ENCODE measurements at places on chromosomes 16 and 17.

- DNase-seq = no peak
These were observed 182.8 kb upstream of the ELAC2 start for GRCh38 chr17:13200671-13201070.

DNA sequence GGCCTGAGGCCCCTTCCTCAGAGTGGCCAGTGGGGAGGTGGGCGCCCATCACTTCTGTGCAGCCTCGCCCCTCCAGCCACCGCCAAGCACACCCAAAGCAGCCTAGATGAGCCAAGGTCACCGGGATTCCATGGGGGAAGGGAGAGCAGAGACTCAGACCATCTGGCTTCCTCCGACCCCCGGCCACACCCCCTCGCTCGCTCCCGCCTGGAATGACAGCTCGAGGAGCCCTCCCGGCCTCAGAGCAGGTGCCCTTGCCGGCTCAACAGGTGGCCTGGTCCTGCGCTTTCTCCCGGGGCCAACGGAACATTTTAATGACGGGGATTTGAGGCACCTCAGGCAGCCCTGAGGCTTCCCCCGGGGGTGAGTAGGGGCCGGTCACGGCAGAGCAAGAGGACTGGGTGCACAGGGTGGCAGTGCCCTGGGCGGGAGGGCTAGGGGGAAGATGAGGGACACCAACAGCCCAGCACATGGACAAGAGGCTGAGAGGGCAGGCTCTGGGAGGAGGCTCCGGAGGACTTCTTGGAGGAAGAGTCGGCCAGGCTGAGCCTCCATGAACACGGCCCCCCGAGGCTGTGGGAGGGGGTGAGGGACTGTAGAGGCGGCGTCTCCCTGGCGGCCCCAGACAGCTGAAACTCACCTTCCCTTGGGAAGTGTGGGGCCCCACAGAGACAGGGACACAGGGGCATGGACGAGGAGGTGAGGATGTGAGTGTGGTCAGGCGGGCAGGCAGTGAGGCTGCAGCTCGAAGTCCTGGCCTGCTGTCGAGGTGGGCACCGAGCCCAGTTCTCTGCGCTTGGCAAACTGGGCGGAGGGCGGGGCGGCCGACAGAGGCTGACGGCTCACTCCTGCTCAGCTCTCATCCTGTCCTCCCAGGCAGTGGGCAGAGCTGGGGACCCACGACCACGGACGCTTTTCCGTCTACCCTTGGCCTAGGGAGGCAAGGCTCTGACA, 12.5 kb upstream of the C1QTNF8 start:
- DNase-seq = no peak

DNA sequence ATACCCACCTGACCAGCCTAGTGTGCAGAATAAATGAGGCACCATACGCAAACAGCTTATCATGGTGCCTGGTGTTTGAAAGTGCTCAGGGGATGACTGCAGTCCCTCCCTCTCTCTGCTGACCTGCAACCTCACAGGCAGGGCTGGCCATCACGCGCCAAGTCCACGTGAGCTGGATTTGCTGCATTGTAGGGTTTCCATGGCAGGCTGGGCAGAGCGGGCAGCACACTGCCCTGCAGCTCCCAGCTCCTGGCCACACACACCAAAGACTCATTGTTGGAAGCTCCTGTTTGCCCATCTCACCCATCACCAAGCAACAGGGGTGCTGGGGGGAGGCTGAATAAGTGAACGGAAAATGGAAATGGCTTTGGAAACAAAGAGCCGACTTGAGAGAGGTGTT, 81.8 kb downstream of the IRX3 start:
- no peak for DNase-seq

DNA sequence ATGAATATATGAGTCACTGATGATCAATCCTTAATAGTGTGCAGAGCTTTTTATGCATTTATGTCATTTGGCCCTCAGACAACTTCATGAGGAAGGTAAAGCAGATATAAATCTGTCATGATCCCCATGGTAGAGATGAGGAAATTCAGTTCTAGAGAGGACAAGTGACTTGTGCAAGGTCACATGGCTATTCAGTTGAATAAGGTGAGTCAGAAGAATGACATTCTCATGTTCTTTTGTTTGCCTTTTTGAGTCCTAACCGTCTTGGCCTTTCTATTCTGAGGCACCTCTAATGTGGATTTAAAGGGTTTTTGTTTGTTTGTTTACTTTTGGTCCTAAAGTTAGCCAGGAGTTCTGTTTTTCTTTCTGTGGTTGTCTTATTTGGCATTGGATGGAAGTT, 116.2 kb upstream of the ELAC2 start:
- DNase-seq = no peak

GRCh38 chr17:77867308-77867781, 91.2 kb upstream of the TNRC6C start:
- no peak for DNase-seq

DNA sequence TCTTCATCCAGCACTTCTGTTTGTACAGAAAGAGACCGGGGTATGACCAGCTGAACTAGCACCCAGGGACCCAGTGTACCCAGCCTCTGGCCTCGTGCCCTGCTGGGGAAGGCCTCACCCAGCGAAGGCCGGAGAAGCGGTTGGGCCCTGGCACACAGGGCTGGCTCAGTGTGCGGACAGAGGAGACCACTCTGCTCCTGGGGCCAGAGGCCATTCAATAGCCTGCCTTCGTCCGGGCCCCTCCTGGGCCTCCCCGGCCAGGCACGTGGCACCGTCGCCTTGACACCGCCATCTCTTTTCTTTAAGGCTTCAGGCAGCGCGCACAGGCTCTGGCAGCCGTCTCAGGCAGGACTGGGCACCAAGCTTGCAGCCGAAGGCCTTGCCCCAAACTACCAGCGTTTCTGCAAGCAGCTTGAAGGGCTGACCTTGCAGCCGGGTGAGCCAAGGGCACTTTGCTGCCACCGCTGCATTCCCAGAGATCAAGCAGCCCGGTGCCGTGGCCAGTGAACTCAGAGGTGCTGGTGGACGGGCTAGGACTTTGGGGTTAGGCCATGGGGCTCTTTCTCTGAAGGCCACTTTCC, 8.0 kb downstream of the TAX1BP3 start:
- DNase-seq = no peak

DNA sequence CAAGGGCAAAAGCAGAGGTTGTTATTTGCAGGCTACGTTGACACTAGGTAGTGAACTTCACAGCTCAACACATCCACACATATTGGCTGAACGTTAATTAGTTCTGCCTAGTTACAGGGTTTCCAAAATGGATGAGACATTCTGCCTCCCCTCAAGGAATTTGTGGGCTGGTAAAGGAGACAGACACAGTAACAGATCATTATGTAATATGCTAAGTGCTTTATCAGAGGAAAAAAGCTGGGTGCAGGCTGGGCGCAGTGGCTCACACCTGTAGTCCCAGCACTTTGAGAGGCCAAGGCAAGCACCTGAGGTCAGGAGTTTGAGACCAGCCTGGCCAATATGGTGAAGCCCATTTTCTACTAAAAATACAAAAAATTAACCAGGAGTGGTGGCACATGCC, 26.2 kb downstream of the BMERB1 start:
- no peak for DNase-seq

- DNase-seq = no peak
These were observed 3.1 kb upstream of the TBCD start for GRCh38 chr17:82748756-82749155.

DNA sequence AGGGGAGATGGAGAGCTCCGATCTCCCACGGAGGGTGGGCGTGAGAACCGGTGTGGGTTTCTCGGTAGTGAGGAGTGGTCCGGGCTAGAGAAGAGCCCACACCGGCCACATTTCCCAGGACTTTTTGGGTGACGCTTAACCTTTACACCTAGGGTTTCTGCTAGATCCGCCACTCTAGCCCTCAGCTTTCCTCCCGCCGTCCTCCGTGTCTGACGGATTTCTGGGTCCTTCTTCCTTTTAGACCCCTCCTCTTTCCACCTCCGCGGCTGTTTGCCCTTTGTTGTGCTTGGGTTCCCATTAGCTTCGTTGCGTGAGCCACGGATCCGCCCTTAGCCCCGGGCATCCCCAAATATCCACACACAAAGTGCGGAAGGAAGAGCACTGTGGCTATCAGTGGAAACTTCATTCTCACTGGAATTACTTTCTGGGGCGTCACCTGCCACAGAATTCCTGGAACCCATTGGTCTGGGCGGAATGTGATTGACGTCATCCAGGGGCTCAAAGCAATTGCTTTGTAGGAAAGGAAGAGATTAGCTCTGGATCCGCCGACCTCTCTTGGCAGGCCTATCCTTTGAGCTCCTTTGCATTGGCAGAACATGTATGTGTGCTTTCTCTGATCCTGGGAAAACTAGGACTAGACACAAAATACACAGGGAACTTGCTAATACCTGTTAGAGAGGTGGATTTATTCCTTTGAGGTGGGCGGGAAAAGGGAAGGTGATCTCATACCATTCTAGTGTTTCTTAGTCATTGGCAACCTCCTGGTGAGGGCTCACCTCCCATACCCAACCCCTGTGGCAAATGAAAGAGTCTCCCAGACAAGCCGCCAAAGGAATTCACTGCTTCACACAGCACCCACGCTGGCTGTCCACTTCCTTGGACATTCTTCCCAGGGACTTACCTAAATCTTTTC, 654 bp downstream of the TNFAIP1 start:
- peak; percentile 70 for DNase-seq

DNA sequence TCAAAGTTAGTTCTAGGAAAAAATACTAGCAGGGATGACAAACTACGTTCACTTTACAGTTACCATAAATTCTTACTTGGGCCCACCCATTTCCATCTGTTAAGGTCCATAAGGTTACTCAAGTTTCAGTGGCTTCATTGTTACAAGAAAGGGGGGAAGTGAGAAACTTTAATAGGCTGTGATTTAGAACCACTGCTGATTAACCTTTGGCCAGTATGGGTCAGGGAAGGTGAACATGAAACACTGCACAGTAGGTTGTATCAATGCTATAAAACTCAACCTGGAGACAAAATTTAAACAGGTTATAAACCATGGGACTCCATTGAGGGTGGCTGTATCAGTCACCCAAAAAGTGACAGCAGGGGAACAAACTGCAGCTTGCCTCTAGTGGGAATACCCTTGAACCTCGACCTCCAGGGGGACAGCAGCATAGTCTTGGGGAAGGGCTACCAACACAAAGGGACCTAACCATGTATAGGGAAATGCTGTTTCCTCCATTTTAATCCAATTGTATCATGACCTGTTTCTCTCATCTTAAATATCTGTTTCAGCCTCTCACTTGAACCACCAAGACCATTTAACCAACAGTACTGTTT, 10.4 kb downstream of the PTRH2 start:
- no peak for DNase-seq

- peak; percentile 59 for DNase-seq
These were observed 76.4 kb downstream of the TOX3 start for GRCh38 chr16:52470585-52470984.

- no peak for DNase-seq
These were observed 1.8 kb downstream of the RABEP2 start for GRCh38 chr16:28923231-28923587.

- DNase-seq = no peak
These were observed 5.8 kb downstream of the NLGN2 start for GRCh38 chr17:7413346-7413985.

DNA sequence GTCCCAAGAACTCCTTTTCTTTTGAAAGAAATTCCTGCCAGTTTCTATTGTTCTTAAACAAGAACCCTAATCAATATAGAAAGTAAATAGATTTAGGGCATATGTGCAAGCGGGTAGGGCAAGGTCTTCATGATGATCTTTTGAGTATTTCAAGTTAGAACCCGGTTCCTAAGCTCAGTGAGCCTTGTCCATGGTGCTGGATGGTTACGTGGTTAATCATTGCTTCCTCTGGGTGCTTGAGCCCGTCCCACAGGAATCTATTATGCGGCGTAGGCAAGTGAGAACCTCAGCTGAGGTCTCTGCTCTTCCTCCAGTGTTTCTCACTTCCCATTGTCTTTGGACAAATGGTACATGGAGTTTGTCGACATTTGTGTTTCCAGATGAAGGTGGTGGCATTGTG, 580.8 kb upstream of the EEF2KMT start:
- no peak for DNase-seq

GRCh38 chr17:30717291-30718098, 107.0 kb downstream of the CRLF3 start:
- DNase-seq = no peak

GRCh38 chr17:17137731-17138585, 68.2 kb downstream of the PLD6 start:
- no peak for DNase-seq

DNA sequence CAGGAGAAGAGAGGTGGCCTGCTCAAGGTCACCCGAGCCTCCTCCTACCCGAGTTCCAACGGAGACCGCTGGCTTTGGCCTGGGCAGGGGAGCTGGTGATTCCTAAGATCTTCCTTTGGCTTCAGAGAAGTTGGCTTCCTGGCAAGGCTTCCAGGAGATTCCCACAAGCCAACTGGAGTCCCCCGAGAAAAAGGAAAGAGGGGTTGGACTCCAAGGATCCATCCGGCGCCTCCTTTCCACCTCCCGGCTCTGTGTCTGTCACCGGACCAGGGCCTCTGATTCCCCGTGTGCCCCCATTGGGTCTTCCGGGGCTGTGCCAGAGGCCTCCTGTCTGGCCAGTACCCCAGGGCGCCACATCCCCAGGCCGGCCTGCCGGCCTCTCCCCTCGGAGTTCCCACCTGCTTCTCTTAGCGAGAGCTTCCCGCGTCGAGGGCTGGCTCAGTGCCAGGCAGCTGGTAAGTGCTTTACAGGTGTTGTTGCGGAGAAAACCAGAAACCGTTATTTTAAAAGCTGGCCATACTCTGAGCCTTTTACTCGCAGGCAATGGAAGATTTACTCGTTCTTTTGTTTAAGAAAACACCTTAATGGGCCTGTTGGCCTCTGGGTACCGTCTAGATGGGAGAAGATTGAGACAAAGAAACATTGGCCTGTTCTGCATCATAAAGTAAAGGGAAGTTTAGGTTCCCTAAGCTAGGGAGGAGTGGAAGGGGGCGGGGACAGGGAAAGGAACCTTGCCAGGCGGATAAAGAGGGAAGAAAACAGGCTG, 258.4 kb upstream of the SDK2 start:
- peak; percentile 53 for DNase-seq

DNA sequence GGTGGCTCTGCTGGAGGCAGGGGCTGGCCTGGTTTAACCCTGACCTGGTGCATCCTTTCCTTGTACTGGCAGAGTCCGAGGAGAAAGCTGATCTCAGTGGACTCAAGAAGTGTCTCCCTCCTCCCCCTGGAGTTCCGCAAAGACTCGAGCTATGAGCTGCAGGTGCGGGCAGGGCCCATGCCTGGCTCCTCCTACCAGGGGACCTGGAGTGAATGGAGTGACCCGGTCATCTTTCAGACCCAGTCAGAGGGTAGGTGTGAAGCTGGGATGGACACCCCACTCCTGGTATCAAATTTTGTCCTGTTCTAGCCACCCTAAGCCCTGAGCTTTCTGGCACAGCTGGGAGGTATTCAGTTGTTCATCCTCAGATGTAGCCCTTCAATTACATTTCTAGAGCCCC, 42.5 kb downstream of the IL21R start:
- no peak for DNase-seq

DNA sequence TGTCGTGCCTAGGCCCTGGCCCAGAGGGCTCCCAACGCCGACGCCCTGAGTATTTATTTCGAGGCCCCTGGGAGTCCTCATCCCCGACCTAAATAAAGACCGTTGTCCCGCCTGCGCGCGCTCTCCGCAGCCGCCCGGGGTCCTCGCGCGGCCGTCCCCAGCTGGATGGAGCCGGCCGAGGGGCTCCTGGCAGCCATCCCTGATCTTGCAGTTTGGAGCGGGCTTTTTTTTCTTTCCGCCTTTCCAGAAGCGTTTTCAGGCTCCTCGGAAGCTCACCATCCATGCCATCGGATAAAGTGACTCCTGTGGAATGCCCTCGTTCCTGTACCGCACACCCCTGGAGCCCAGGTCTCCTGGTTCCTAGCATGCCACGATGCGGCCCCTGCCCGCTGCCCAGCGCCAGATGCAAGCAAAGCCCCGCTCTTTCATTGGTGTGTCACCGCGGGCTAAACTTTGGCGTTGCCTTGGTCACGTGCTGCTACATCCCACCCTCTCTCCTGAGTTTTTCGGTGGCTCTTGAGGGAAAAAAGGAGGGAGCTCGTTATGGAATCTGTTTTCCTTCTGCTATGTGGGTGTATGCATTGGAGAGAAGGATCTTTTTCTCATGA, 716 bp downstream of the TMEM94 start:
- DNase-seq = peak; percentile 24
